ENCODE measurements at places on chromosomes 2 and 18.

GRCh38 chr2:73582364-73582763, 59.9 kb downstream of the NAT8 start:
- DNase-seq: no peak

DNA sequence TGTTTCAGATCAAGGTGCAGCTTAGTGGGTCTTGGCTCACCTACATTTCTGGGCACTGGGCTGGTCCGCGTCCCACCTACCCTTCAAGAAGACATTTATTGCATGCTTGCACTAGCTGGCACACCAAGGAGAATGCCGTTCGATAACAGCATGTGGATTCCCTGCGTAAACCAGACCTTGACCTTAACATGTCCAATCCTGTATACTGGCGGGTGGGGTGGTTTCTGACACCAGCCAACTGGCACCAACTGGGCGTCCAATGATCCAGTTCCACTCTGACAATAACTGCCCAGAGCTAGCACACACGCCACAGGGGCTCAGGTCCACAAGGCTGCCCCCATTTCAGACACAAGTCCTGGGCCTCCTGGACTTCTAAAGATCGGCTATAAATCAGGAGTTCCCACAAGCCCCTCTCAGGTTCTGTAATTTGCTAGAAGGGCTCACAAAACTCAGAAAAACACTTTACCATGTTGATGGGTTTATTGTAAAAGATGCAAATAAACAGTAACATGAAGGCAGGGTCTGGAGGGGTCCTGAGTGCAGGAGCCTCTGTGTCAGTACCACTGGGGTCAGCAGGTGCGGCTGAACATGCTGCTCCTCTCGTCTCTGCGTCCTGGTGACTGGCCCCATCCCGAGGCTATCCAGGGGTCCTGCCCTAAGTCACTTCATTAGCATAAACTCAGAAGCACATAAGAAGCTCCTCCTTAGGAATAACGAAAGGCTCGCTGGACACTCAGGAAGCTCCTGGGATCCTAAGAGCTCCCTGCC, 161.8 kb downstream of the HDAC4 start:
- no peak for DNase-seq

- no peak for DNase-seq
Observed at GRCh38 chr2:24285484-24286152, 74.7 kb downstream of the ITSN2 start.

GRCh38 chr2:46328291-46328690, 31.1 kb downstream of the EPAS1 start:
- no peak for DNase-seq

DNA sequence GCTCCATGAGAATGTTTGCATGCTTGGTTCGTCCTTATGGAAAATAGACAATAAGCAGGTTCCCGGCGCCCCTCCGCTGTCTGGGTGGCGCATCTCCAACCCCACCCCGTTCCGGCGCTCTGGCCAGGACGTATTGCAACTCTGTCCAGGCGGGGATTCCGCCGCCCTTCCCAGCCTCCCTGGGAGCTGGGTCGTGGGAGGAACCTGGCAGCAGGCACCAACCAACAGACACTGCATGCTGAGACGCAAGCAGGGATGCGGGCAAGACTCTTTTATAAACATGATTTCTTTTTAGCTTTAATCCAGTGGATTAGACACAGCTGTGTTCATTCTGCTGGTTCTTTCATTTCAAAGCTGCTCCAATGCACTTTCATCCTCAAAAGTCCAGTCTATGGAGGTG, 240.2 kb downstream of the SH3BP4 start:
- DNase-seq: no peak

GRCh38 chr2:168060986-168061750, 186.2 kb downstream of the STK39 start:
- DNase-seq: no peak

GRCh38 chr2:196891136-196891535, 35.4 kb downstream of the PGAP1 start:
- DNase-seq: no peak

DNA sequence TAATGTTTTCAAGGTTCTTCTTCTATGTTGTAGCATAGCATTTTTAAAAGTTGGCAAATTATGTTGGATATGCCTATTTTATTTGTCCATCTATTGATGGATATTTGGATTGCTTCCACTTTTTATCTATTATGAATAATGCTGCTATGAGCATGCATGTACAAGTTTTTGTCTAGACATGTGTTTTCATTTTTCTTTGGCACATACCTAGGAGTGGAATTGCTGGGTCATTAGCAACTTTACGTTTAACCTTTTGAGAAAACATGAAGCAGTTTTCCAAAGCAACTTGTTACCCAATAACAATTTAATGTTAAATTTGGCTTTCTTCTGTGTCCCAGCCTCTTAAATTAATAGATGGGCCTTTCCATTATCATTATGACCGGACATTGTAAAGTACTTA, 30.3 kb downstream of the DNAH6 start:
- no peak for DNase-seq

DNA sequence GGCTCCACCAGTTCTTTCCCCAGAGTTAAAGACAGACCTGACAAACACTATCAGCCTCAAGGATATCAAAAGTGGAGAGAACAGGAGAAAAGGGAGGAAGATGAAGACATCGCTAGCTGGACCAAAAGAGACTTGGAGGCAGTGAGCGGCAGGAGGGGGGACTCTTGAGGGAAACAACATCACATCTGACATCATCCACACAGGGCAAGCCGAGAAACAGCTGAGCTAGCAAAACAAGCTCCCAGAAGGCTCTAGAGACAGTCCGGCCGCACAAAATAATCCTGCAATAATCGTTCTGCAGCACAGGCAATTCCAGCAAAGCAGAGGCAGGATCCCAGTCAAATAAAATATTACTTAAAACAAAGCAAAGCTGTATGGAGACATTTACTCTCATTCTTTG, 239.8 kb downstream of the EN1 start:
- DNase-seq: no peak

DNA sequence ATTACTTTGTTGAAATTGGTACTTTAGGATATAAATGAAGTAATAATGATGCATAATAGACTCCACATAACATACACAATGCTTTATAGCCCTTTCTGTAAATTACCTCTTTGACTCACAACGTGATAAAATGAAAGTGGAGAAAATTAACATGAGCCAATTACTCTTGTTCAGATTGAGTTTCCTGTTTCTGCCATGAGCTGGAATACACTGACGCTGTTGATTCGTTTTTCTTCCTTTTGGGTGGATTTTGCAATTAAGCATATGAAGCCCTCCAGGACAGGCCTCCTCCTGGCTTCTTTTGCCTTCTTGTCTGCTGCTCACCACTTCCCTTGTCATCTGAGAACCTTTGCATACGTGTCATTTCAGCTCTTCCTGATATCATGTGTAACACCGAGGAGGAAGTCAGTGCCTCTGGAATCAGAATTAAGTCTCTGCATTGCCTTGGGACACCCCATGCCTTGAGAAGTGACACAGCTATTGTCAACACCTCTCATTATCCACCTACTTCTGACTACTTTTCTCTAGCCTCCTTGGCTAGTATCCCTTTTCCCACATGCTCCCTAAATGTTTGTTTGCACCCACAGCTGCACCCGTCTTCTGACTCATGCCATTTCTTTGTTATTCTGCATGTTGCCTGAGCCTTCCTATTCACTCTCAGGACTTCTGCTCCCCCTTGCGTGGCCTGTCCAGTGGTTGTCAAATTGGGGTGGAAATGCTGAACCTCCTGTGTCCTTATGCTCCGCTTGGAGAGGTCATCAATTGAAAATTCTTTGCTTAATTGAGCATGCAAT, 134.1 kb downstream of the FMNL2 start:
- DNase-seq: no peak

DNA sequence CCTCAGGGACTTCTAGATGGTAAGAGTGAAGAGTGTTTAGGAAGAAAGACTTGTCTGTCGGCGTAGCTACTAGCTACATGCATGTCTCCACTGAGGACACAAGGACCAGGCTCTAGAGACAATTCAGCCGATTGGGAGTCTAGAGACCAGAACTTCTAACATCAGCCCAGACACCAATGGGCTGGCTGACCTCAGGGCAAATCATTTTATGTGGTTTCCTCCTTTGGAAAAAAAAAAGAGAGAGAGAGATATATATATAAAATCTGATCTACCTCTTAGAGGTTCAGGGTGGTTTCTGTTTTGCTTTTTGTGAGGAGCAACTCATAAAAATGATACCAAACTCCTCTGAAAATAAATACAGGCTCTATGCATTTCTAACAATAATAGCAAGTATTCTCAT, 212.8 kb downstream of the BCL2 start:
- DNase-seq: no peak

GRCh38 chr18:33757037-33757436, 179.0 kb downstream of the ASXL3 start:
- DNase-seq: no peak

GRCh38 chr2:203583084-203583695, 48.1 kb upstream of the RAPH1 start:
- no peak for DNase-seq

Data from NCI-H1092 treated with DMSO at 0.1 percent for 48 hours (cell line).